ENCODE measurements at places on chromosomes 11 and 22.
A peak's percentile ranks its signal among the peaks of the same experiment; 100 is the strongest.

GRCh38 chr22:49801391-49802060 is 26.1 kb downstream of the BRD1 start:
- no peak for DNase-seq

DNA sequence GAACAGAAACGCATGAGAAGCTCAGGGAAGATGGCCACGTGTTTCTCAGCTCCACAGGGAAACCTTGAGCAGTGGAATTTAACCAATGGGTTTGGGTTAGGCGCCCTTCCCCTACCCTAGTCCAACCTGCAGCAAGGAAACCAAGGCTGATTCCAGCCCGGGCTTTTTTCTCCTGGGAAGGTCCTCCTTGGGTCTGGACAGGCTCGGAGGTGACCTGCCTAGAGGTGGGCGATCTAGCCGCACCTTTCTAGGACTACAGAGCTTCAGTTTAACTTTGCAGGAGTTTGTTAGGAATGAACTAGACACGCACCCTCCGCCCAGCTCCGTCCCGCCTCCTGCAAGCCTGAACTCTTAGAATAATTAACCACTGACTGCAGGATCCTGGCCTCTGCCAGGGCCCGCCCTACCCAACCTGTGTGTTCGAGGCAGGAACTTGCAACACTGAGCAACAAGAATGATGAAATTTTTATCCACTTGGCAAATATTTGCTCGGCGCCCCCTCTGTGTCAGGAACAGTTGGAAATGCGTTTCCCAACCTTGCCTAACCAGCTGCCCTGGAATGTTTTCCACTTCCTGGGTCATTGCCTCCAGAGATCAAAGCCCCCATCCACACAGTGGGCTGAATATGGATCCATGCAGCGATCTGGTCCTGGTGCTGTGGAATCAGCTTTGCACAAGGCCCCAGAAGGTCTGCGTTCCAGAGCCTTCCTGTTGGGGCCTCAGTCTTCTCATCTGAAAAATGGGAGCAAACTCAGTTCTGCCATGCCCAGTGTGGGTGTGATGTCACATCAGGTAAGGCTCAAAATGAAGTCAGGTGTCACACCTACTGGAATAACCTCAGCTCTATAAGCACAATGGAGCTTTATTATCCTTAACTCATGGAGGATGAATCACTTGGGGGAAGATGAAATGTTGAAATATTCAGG is 13.3 kb downstream of the MPST start:
- no peak for DNase-seq

DNA sequence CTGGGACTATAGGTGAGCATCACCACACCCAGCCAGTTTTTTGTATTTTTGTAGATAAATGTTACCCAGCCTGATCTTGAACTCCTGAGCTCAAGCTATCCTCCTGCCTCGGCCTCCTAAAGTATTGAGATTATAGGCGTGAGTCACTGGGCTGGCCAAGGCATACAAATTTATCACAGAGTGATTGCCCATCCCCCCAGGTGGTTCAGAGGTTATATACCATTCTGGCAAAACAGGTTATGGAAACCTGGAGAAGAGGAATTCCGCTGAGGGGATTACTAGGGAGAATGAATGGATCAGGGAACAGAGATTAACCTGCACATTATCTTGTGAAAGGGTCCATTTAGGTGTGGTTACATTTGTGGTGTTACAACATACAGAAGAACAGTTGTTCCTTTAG is 8.1 kb downstream of the ATG13 start:
- DNase-seq = no peak

GRCh38 chr11:79043726-79044125 is 397.1 kb downstream of the TENM4 start:
- DNase-seq = no peak

DNA sequence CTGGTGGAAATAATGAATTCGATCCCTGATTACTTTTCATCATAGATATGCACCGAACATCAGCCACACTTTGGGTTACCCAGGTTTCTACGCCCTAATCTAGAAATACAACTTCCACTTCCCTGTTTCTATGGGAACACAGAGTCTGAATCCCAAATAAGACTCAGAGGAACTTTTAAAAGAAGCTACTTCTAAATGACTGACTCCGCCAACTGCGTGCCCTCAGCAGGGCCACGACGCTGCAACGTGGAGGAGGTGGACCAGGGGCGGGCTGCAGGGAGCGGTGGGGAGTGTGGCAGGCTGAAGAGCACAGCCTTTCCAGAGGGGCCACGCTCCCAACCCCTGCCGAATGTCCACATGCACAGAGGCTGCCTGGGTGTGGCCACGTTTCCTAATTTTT is 304.0 kb downstream of the SHANK2 start:
- DNase-seq = no peak

DNA sequence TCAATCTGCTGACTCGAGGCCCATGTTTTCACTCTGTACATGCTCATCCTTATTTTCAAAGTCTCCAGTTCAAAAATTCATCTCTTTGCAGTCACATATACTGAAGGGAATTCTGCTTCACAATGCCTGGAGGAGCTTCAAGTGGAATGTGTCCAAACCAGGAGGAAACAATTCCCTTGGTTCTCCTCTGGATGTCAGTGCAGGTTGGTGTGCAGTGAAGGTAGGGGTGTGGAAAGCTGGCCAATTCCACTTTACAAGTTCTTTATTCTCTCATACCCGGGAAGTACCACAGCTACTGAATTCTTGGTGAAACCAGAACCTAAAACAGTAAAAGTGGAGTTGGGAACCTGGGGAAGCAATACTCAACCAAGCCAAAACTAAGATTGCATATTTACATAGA is 57.3 kb downstream of the BDNF start:
- DNase-seq = no peak

GRCh38 chr22:19044381-19044780 is 77.8 kb downstream of the DGCR2 start:
- no peak for DNase-seq

DNA sequence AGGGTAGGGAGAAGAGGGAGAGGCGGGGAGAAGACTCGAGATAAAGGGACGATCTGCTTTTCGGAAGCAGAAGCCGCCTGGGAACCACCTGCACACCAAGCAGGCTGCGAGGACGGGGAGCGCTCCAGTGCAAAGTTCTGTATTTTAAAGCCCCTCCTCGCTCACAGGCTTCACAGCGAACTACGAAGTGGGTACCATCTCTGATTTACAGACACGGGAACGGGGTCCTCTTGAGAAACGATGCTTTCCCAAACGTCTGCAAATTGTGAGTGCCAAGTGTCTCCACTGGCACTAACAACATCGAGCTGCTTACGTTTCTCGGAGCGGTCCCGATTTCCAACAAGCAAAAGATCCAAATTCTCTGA is 700 bp upstream of the STX3 start:
- peak; percentile 13 for DNase-seq

DNA sequence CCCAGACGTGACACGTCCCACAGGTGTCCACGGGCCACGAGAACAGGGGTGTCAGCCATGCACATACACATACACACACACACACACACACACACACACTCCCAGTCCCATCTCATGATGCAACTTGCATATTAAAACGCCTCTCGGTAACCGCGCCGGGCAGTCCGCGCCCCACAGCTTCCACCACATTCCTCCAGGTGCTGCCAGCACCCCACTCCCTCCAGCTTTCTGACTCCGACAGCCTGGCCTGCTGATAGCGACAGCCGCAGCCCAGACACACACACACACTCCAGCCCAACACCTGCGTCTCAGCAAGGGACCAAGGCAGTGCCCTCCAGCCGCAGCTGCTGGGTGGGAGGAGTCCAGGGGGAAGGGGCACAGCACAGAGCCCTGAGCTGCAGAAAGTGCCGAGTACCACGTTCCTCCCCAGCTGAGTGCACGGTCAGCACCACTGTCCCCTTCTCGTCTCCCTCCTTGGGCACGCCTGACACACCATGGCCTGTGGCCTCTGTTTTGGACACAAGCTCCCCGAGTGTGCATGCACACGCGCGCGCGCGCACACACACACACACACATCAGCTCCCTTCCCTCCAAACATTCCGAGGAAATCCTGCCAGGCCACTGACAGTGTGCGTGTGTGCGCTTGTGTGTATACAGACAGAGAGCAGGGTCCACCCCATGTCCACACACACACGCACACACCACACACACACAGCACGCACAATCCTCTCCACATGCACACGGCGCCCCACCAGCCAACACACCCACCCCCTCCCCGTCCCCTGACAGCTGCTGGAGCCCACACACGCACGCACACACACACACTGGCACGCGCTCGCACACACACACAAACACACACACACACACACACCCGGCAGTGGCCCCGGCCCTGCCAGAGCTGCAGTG is 1.2 kb downstream of the ELFN2 start:
- DNase-seq = no peak

- no peak for DNase-seq
Measured at GRCh38 chr22:26952451-26953011, 295.1 kb downstream of the MIAT start.

DNA sequence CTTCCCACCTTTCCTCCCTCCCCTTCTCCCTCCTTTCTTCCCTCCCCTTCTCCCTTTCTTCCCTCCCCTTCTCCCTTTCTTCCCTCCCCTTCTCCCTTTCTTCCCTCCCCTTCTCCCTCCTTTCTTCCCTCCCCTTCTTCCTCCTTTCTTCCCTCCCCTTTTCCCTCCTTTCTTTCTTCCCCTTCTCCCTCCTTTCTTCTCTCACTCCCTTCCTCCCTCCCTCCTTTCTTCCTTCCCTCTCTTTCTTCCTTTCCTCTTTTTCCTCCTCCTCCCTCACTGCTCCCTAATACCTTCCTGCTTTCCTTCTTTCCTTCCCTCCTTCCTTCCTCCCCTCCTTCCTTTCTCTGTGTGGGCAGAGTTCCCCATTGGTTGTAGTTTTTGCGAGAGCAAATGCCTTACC is 76.1 kb downstream of the PGR start:
- DNase-seq = no peak

- no peak for DNase-seq
Measured at GRCh38 chr22:37403267-37403960, 23.9 kb downstream of the ELFN2 start.

DNA sequence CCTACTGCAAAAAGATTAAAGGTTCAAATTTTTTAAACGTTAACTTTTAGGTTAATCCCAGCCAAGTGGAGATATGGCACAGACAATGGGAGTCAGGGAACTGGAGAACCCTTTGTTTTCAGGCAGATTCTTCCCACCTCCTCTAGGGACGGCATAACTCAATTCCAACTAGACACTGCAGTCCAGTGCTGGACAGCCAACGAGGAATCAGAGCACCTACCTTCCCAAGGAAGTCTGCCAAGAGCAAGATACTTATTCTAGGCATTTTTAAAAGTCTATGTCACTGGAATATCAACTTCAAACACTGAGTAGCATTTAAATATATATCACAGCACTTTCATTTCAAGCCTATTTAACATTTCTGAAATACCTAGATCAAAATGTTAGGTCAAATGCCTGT is 7.3 kb downstream of the CADM1 start:
- DNase-seq = no peak

GRCh38 chr11:98453378-98453777 is 567.4 kb upstream of the CNTN5 start:
- DNase-seq = no peak

GRCh38 chr11:8759634-8760033 is 77.0 kb downstream of the RPL27A start:
- DNase-seq = no peak

DNA sequence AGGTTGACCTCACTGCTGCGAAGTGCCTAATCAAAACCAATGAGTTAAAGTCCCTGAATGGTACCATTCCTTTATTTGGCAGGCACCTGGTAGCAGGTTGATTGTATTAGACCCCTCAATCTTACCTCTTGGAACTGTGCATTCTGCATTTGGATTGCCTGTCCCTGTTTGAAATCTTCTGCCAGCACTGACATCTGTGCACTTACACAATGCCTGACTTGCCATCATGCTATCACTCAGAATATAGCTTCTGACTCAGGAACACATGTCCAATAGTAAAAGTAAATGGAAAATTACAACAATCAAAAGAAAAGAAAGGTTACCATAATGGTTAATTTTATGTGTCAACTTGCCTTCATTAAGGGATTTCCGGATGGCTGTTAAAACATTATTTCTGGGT is 366.0 kb upstream of the PDGFD start:
- no peak for DNase-seq

- DNase-seq = peak; percentile 14
Measured at GRCh38 chr11:125063429-125064043, 431 bp downstream of the SLC37A2 start.

DNA sequence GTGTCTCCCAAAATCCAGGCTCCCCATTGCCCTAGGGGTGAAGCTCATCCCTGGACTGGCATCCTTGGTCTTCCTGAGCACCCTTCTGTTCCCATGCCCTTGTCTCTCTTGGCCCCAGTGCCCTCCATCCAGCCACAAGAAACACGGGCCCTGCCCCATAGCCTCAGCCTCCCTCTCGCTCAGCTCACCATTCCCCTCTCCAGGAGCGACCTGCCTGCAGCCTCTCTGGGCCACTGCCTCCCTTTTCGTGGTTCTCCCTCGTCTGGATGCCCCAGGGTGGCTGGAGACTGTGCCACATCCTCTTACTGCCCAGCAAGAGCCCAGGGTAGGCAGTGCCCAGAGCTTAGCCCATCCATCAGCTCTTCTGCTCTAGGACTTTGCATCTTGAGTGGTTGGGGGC is 532.1 kb downstream of the TBC1D22A start:
- no peak for DNase-seq

- DNase-seq = peak; percentile 49
Measured at GRCh38 chr11:57527056-57527631, 3.4 kb downstream of the TIMM10 start.

DNA sequence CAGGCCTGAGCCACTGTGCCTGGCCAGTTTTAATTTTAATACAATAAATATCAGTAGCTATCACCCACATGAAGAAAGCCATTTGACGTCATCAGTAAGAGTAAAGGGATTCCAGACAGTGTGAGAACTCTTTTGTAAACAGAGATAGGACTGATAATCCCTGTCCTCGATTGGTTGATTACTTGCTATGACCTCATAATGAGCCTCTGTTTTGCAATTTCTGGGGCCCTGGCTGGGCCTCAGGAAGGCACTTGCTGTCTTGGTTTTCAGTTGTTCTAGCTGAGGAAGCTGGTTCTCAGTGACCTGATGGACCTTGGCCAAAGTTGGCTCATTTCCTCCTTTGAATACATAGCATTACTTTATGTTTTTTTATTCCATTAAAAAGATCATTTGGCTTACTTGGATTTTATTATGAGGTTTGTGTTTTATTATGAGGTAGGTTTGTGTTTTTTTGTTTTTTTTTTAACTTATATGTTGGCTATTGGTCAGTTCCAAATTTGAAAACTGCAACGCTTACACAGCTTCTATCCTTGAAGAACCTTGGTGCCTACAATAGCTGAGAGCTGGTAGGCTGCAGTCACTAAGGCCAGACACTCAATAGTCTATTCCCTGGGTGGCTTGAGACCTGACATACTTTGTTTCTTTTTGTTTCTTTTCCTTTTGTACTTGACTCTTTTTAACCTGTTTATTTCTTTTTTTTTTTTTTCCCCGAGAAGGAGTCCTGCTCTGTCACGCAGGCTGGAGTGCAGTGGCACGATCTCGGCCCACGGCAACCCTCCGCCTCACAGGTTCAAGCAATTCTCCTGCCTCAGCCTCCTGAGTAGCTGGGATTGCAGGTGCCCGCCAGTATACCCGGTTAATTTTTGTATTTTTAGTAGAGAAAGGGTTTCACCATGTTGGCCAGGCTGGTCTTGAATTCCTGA is 20.0 kb downstream of the MARK2 start:
- peak; percentile 89 for DNase-seq

GRCh38 chr11:78654866-78655265 is 80.2 kb upstream of the NARS2 start:
- no peak for DNase-seq

Measured in inflammatory macrophage treated with lipopolysaccharide for 4 hours (primary cell).